ENCODE measurements at places on chromosomes 1 and 21. TPM values are rescaled to one million over a fixed set of nuclear protein-coding genes. Genes with fewer than 3 reads are reported as not detected.
A peak's percentile ranks its signal among the peaks of the same experiment; 100 is the strongest.

GRCh38 chr1:24369199-24369598 is 44.4 kb downstream of the STPG1 start:
- H3K27me3 ChIP-seq = no peaks in the 10 kb centered on the region
- H3K36me3 ChIP-seq = no peaks in the 10 kb centered on the region

DNA sequence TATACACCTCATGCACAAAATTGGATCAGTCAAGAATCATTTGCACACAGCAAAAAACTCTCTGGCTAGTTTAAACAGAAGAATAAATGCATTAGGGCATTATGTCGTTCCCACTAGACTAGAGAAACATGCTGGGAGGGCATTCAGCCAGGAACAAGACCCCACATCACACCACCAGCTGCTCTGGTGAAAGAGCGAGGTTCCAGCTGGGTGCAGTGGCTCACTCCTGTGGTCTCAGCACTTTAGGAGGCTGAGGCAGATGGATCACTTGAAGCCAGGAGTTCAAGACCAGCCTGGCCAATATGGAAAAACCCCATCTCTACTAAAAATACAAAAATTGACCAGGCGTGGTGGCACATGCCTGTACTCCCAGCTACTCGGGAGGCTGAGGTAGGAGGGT is 52.1 kb upstream of the BACE2 start:
- no peaks in the 10 kb centered on the region for H3K4me1 ChIP-seq
- no peaks in the 10 kb centered on the region for H3K36me3 ChIP-seq
- H3K27ac ChIP-seq = no peak overlapping the region
- H3K4me3 ChIP-seq = no peak overlapping the region
- DNase-seq = no peak
- no peaks in the 10 kb centered on the region for H3K27me3 ChIP-seq

- no peak for DNase-seq
- no peaks in the 10 kb centered on the region for H3K27me3 ChIP-seq
- H3K4me1 ChIP-seq = no peaks in the 10 kb centered on the region
- no peak overlapping the region for H3K4me3 ChIP-seq
Observed at GRCh38 chr1:66436378-66437135, 97.4 kb upstream of the SGIP1 start.

- H3K4me3 ChIP-seq = no peak overlapping the region
- no peak overlapping the region for H3K27ac ChIP-seq
- H3K4me1 ChIP-seq = peaks cover 44% of the 10 kb centered on the region
Observed at GRCh38 chr1:18482721-18483425, 2.1 kb downstream of the KLHDC7A start.

The GABPA gene
- total RNA-seq = 8.9 TPM

- no peak overlapping the region for H3K4me3 ChIP-seq
- no peaks in the 10 kb centered on the region for H3K4me1 ChIP-seq
- no peaks in the 10 kb centered on the region for H3K36me3 ChIP-seq
- no peak overlapping the region for H3K27ac ChIP-seq
Observed at GRCh38 chr1:165225062-165225461, 131.5 kb downstream of the LMX1A start.

- H3K4me1 ChIP-seq = no peaks in the 10 kb centered on the region
- H3K27me3 ChIP-seq = no peaks in the 10 kb centered on the region
- no peak for DNase-seq
- no peak overlapping the region for H3K4me3 ChIP-seq
Observed at GRCh38 chr1:235011064-235011598, 117.5 kb downstream of the TOMM20 start.

DNA sequence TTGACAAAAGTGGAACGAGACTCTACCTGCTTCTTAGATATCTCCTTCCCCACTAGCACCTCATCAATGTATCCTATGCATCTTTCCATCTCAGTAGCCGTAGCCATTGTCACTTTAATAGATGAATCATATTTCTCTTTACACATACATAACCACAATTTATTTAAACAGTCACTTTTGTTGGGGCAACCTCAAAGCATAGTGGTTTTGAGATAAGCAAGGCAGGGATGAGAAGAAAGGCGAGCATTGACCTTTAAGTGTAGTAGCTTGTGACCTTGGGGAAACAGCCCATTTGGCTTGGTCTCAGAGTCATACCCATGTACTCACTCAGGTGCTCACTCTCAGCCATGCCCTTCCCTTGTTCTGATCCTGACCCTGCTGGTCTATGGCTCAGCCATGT is 260.1 kb downstream of the C1orf94 start:
- no peak for DNase-seq
- no peaks in the 10 kb centered on the region for H3K27me3 ChIP-seq
- H3K4me3 ChIP-seq = no peak overlapping the region
- H3K36me3 ChIP-seq = no peaks in the 10 kb centered on the region

GRCh38 chr1:60978421-60979357 is 103.7 kb upstream of the NFIA start:
- H3K27me3 ChIP-seq = no peaks in the 10 kb centered on the region
- peak; percentile 42 for DNase-seq
- H3K4me3 ChIP-seq = no peak overlapping the region
- no peak overlapping the region for H3K27ac ChIP-seq
- no peaks in the 10 kb centered on the region for H3K4me1 ChIP-seq

DNA sequence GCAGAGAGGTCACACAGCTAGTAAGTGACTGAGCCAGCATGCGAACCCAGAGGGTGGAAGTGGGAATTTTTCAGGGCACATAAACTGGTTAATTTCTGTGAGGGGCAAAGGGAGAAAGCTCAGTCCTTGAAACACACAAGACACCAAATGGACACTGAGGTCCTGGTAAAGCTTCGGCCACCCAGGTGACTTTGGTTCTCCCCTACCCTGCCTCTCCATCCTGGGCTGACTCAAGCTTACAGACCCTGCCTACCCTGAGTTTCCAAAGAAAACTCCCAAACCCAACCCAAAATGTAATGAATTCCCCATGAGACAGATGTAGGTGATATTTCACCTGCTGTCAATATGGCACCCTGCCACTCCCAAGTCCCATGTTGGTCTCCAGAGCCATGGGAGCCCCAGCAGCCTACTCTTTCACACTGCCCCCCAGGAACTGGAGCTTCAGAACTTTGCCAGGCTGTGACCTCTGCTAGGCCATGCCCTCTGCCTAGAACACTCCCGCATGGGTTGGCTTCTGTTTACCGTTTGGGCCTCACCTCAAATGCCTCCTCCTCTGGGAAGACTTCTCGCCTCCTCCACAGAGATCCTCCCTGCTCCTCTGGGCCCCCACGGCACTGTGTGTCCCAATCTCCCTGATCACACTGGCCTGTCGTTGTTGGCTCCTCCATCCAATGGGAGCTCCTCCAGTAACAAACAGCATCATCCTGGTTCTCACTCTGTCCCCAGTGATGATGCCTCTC is 3.7 kb upstream of the LRP8 start:
- H3K27ac ChIP-seq = no peak overlapping the region
- no peaks in the 10 kb centered on the region for H3K36me3 ChIP-seq
- H3K4me3 ChIP-seq = no peak overlapping the region
- H3K27me3 ChIP-seq = no peaks in the 10 kb centered on the region

The UBASH3A gene
- 0.26 TPM for total RNA-seq

Data from body of pancreas (tissue), 4 donors.